Left ventricle myocardium superior (tissue), 1 donor: ENCODE measurements at places on chromosomes 7 and 10. TPM values are rescaled to one million over a fixed set of nuclear protein-coding genes. Genes with fewer than 3 reads are reported as not detected.

NEUROG3 gene
- not detected for total RNA-seq

HEPACAM2 gene
- total RNA-seq = not detected

DNA sequence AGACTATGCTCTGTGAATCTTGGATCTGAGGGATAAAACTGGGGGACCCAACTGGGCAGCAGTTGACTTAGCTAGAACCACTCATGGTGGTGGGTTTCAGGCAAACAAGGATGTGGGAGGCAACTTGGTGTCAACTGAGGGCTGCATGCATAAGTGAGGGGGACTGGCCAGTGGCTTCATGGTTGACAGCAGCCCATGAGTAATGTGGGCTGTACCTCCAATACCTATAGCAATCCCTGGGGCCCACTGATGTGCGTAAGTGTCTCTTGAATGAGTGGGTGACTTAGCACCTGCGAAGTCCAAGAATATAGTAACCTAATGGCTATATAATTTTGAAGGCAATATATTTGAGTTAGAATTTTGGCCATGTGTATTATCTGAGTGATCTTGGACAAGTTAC, 13.7 kb upstream of the MAP3K8 start:
- DNase-seq = no peak

GRCh38 chr7:46288861-46289260, 367.8 kb upstream of the IGFBP3 start:
- DNase-seq = no peak

DNA sequence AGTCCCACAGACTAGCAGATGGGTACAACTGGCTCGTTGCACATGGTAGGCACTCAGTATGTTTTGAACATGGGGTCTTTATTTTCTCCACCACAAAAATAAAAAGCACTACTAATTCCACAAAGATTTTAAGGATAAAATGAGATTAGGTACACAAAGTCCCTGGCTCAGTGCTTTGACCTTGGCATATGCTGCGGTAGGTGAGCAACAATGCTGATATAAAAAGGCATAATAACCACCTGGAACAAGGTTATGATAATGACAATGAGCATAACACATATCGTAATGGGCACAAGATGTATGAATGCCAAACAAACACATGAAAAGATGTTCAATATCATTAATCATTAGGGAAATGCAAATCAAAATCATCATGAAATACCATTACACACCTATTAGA, 26.9 kb downstream of the SGMS1 start:
- DNase-seq = no peak
